ENCODE measurements at places on chromosomes 1 and 21.

DNA sequence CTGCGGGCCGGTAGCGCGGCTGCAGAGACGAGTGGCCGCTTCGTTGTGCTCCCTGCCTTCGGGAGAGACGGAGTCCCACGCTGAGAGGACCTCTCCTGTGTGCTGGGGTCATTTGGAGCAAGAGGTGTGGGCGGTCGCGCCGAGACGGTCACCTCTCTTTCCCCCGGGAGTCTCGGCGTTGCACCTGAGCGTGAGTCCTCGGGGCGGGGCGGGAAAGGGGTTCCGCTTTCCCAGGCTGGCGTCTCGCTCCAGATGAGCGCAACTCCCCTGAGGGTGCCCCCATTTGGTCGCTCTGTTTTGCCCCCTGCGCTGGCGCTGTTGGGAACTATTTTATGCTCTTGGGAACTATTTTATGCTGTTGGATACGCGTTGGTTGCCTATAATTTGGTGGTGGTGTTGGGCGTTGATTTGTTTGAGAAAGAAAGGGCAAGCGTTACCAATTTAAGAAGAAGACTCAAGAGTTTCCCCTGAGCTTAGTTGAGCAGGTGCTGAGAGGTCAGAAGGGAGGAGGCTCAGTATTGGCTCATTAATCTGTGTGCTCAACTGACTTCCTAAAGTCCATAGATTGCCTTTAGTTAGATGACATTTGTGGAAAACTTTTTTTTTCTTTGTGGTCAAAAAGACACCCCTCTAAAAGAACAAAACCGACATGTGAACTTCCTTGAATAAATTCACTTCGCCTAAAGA, 683 bp downstream of the LRRC8B start:
- DNase-seq = peak; percentile 54

DNA sequence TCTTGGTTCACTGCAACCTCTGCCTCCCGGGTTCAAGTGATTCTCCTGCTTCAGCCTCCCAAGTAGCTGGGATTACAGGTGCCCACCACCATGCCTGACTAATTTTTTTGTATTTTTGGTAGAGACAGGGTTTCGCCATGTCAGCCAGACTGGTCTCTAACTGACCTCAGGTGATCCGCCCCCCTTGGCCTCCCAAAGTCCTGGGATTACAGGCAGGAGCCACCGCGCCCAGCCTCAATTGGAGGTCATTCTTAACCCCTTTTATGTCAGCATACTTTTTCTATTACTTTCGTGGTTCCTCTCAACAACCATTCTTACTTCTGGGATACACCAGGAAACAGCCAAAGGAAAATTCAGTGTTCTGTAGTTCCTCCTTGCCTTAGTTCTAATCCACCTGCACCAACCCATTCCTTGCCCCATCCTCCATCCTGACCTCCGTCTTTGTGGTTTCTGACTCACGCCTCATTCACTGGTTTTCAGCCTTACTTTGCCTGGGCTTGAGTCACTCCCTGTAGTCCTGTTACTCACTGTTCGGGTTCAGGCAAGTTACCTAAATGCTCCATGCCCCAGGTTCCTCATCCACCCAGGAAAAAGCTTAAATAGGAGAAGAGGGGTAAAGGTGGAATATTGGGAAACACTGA, 12.9 kb upstream of the BCL10 start:
- no peak for DNase-seq

DNA sequence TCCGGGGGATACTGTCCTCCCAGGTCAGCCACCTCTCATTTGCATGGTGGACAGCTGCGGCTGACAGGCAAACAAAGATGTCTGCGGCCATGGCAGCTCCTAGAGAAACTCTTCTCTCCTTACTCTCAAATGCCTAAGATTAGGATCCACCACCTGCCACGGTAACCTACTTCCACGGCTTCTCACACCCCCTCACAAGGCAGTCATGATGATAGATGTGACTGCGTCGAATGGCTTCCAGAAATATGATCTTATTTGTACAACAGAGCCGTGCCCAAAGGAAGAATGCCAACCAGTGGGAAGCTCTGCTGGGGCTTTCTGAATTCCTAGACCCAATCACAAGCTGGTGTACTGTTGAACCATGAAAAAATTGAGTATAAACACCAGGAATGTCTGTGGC, 73.4 kb downstream of the BACE2 start:
- no peak for DNase-seq

GRCh38 chr21:33478182-33478581, 1.6 kb downstream of the TMEM50B start:
- DNase-seq = no peak

- DNase-seq = no peak
Measured at GRCh38 chr21:18142655-18143054, 102.0 kb upstream of the CHODL start.

- no peak for DNase-seq
Measured at GRCh38 chr1:148353461-148354283, 129.4 kb downstream of the PPIAL4G start.

DNA sequence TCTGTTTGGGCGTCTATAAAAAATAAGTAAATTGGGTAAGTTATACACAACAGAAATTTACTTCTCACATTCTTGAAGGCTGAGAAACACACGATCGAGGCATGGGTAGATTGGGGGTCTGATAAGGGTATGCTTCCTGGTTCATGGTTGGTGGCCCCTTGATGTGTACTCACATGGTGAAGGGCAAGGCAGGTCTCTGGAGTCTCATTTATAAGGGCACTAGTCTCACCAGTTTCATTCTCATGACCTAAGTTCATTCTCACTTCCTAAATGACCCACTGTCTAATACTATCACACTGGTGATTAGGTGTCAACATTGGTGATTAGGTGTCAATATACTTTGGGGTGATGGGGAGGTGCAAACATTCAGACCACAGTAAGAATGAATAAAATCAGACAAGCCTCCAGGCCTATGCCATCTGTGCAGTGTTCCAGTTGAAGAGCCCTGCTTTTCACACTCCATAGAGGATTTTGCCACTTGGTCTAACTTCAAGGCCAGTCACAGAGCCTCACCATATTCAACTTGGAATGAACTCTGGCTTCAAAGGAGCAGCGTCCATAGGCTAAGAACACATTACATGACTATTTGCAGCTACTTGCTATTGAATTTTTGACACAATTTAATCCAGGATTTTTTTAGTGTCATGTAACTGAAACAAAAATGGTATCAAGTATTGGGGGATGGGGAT, 2.5 kb upstream of the GBP4 start:
- DNase-seq = peak; percentile 5

DNA sequence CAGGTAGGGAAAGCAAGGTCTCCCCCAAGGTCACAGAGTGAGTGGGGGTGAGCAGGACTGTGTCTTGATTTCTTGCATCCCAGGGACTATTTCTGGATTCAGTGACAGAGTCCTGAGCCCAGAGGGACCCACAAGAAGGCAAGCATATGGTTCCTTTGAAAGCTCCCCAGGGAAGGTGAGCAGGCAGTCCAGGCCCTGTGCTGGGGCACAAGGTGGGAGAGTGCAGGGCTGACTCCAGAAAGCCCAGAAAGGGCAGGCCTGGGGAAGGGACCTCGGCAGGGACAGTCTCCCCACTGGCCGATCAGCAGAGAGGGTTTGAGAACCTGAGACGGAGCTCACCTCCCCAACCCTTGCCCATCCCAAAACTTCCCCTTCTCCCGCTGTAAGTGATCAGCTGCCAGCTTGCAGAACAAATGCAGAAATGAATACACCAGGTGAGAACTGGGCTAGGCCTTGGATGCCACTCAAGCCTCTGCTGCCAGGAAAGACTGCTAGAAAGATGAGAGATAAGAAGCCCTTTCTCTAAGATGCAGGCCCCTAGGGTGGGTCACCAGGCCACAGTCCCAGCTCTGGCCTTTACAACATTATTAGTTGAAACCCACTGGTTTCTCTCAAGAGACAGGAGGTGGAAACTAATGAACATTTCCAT, 121.0 kb downstream of the GLIS1 start:
- no peak for DNase-seq

- no peak for DNase-seq
Measured at GRCh38 chr1:215772151-215772550, 205.0 kb downstream of the KCTD3 start.

GRCh38 chr1:31371121-31371959, 1.5 kb downstream of the FABP3 start:
- DNase-seq = no peak

DNA sequence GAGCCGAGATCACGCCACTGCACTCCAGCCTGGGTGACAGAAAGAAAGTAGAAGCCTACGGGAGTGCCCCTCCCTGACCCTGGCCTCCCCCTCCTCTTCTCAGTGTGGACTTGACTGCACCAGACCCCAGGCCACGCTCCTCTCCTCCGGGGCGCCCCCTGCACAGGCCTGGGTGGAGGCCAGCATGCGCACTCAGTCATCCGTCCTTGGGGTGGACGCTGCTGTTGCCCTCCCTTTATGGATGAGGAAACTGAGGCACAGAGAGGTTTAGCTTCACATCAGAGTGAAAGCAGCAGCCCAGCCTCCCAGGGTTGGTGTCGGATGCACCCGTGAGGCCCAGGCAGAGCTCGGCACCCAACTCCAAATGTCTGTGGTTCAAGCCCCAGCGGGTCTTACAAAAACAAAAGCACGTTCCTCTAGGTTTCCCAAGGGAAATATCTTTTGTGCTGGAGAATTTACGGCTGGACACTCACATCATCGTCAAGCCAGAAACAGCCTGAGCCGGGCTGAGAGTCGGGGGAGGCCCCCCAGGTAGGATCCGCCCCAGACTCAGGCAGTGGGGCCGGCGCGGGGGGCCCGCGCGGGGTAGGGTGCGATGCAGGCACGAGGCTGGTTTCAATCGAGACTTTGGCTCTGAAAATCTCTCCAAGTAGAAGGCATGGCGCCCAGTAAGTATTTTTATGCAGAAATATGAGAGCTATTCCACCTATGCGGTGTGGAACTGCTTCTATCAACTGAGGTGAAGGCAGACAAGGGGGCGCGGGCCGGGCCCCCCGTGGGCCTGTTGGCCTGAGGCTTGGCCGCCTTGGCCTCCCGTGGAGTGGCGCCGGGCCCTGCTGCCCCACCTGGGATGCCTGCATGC, 36.6 kb downstream of the MORN1 start:
- no peak for DNase-seq

GRCh38 chr1:196723325-196724185, 51.1 kb upstream of the CFHR3 start:
- DNase-seq = peak; percentile 29

DNA sequence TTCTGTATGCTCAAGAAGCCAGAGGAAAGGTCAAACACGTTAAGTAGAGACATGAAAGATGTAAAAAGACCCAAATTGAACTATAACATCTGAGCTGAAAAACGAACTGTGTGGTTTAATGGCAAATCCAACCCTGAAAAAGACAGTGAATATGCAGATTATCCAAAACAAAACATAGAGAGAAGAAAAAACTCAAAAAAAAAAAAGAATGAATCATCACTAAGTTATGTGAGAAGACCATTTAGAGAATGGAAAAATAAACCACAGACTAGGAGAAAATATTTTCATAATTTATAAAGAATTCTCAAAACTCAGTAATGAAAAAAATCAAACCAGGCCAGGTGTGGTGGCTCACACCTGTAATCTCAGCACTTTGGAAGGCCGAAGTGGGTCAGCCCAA, 253.3 kb downstream of the PLPP3 start:
- no peak for DNase-seq

DNA sequence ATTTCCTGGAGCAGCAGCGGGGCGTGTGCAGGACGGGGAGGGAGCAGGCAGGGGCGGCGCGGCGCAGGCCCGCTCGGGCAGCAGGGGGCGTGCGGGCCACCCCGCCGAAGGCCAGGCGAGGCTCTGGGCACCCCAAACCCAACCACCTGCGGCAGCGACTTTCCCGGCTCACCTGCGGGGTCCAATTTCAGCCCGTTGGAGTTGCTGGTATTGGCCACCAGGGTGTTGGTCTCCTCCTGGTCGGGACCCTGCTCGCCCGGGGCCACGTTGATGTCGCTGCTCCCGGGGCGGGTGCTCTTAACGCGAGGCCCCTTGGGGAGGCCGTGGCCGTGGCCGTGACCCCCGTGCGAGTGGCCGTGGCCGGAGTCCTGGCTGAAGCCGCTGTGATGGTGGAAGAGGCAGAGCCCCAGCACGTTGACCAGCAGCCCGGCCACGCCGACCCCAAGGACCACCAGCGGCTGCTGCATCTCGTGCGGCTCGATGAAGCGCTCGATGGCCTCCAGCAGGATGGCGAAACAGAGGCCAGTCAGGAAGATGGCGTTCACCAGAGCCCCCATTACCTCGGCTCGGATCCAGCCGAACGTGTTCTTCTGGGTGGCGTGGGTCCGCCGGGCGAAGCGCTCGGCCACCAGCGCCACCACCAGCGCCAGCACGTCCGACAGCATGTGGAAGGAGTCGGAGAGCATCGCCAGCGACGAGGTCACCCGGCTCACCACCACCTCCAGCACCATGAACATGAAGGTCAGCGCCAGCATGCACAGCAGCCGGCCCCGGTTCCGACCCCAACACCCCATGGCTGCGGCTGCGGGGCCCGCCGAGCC, 932 bp downstream of the SLC30A1 start:
- peak; percentile 39 for DNase-seq

DNA sequence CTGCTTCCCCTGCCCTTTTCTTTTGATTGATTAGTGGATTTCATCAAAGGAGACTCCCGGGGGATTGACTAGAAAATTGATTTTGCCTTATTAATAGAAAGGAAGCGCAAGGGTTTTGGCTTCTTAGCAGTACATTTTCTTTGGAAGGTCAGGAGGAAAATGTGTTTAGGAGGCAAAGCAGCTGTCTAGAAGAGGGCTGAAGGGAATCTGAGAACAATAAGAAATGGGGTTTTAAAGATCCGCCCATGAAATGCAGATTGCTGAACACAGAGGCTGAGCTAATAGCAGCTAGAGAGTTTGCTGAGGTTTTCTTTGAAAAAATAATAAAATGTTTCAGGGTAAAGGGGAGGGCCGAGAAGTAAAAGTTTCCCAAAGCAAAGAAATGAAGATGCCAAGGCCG, 4.9 kb downstream of the SERTAD4 start:
- DNase-seq = no peak

GRCh38 chr21:32777269-32777668, 5.7 kb upstream of the PAXBP1 start:
- no peak for DNase-seq

DNA sequence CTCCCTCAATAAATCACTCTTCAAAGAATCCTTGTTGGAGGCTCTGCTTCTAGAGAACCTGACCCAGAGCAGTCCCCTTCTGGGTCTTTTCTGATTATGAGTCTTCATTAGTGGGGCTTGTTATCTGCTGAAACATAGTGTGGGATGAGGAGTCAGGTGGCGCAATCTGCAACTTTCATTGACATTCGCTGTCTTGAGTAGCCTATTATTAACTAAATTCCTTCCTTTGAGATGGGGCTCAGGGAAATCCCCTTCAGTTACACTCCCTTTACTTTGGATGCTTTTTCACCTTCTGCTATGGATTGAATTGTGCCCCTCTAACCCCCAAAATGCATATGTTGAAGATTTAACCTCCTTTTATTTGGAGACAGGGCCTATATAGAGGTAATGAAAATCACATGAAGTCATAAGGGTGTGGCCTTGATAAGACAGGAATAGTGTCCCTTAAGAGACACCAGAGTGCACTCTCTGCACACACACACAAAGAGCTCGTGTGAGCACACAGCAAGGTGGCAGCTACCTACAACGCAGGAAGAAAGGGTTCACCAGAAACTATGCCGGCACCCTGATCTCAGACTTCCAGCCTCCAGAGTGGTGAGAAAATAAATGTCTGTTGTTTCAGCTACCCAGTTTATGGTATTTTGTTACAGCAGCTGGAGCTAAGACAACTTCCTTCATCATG, 19.5 kb downstream of the DIO1 start:
- DNase-seq = no peak

- peak; percentile 97 for DNase-seq
Measured at GRCh38 chr1:198929961-198930599, 291.2 kb downstream of the PTPRC start.

- no peak for DNase-seq
Measured at GRCh38 chr1:89974696-89975470, 20.0 kb upstream of the ZNF326 start.
